ENCODE measurements at places on chromosomes 5 and 9. TPM values are rescaled to one million over a fixed set of nuclear protein-coding genes. Genes with fewer than 3 reads are reported as not detected.
A peak's percentile ranks its signal among the peaks of the same experiment; 100 is the strongest.

DNA sequence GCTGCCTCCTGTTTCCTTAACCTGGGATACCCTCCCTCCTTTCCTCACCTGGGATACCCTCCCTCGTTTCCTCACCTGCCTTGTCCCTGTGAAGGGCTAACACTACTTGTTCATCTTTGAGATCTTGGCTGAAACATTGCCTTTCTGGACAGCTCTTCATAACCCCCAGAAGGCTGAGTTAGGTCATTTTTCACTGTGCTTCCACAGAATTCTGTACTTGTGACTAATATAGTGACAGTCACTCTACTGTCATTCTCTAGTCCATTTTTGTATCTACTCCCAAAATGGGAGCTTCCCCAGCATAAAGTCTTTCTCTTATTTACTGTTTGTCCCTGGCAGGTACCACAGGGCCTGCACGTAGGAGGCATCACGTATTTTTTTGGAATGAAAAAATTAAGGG is 21.5 kb upstream of the DAB2 start:
- H3K27ac ChIP-seq: no peak overlapping the region
- H3K36me3 ChIP-seq: no peaks in the 10 kb centered on the region
- no peak overlapping the region for H3K4me3 ChIP-seq
- peaks cover 8% of the 10 kb centered on the region for H3K27me3 ChIP-seq
- no peaks in the 10 kb centered on the region for H3K4me1 ChIP-seq

DNA sequence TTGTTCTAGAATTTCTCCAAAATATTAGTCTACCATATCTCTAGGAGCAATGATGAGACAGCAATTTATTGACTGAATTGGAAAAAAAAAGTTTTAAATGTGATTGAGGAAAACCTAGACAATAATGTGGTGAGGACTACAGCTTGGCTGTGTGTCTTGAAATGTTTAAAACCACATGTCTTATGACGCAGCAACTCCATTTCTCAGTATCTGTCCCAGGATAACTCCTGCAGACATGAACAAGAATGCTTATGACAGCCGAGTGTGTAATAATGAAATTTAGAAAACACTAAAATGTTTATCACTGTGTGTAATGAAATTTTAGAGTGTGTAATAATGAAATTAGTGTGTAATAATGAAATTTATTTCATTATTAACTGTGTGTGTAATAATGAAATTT is 254.1 kb upstream of the DAPK1 start:
- H3K27ac ChIP-seq: no peak overlapping the region
- no peak for DNase-seq
- H3K4me3 ChIP-seq: no peak overlapping the region
- H3K4me1 ChIP-seq: no peaks in the 10 kb centered on the region
- no peaks in the 10 kb centered on the region for H3K27me3 ChIP-seq

Gene BTNL3
- polyA plus RNA-seq: not detected

DNA sequence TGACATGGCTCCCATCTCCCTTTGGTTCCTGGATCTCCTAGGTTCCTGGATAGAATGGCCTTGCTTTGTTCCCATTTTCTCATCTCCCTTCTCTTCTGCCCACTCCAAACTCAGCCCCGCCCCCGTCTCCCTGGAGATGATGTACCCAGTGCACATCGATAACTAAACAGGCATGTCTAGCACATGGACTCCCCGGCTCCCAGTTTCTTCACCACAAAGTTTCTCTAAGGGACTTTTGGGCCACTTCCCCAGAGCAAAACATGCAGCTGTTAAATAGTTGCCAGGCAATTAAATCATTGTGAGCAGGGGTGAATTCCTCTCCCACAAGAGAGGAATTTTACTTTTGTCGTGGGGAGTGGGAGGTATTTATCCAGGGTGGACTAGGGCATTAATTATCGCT is 259.0 kb downstream of the GADD45G start:
- H3K4me3 ChIP-seq: no peak overlapping the region
- no peak overlapping the region for H3K27ac ChIP-seq
- no peak for DNase-seq
- no peaks in the 10 kb centered on the region for H3K4me1 ChIP-seq
- H3K36me3 ChIP-seq: no peaks in the 10 kb centered on the region

- H3K36me3 ChIP-seq: peaks cover 7% of the 10 kb centered on the region
- peaks cover 27% of the 10 kb centered on the region for H3K4me1 ChIP-seq
- DNase-seq: no peak
- no peak overlapping the region for H3K4me3 ChIP-seq
These were observed 11.6 kb downstream of the NIPSNAP3B start for GRCh38 chr9:104775574-104775936.

DNA sequence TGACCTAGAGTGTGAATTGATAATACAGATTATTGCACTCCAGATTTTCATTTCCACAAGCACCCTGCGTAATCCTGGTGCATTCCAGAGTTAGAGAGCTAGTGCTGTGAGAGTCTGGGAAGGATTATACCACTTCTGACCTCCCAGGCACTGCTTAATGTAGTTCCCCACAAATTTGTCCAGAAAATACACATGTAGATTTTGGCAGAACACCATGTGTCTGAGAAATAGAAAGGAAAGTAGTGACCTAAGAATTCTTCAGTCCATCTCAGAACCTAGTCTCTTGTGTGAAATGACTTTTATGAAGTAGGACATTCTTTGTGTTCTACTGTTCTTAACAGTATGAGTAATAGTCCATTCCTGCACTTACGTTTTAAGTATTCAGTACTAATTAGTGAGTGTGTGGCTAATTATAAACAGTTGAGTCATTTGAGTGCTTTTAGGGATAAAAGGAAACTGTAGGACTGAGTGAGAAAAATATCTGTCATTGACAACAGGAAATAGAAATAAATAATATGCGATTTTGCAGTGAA is 27.8 kb upstream of the PTPDC1 start:
- H3K36me3 ChIP-seq: peaks cover 9% of the 10 kb centered on the region
- no peaks in the 10 kb centered on the region for H3K4me1 ChIP-seq
- no peak for DNase-seq
- no peak overlapping the region for H3K4me3 ChIP-seq
- no peak overlapping the region for H3K27ac ChIP-seq

GRCh38 chr9:77714077-77714549 is 66.0 kb upstream of the GNA14 start:
- no peak for DNase-seq
- no peak overlapping the region for H3K27ac ChIP-seq
- H3K27me3 ChIP-seq: no peaks in the 10 kb centered on the region
- H3K4me1 ChIP-seq: peaks cover 22% of the 10 kb centered on the region
- H3K4me3 ChIP-seq: no peak overlapping the region

DNA sequence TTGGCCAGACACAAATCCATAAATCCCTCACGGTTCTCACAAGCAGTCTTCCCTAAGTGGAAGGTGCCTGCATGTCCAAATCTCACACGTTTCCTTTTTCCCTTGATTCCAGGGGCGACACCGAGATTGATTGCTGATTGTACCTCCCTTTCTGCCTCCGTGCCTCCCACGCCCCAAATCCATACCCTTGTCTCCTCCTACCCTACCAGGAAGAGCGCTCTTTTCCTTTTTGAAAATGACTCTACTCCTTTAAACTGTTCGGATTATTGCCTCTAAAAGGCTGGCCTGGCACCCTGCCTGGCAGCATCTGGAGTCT is 4.5 kb downstream of the STC2 start:
- peaks cover 66% of the 10 kb centered on the region for H3K27me3 ChIP-seq
- H3K27ac ChIP-seq: no peak overlapping the region
- DNase-seq: no peak
- peaks cover 8% of the 10 kb centered on the region for H3K36me3 ChIP-seq
- no peak overlapping the region for H3K4me3 ChIP-seq

DNA sequence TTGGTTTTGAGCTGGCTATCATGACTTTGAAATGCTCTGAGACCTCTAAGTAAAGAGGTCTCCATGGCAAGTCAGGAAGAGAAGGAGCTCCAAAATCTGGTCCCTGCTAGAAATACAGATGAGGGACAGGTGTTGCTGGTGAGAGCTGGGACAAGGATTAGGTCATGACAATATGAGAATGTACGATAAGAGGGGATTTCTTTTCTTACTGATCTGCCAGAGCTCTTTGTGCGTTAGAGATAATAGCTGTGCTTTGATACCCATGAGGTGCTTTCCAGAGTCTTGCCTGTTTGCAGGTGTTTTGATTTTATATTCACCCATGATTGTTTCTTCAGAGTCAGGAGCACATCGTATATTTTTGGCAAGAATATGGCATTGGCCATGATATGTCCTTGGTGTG is 56.5 kb downstream of the ANKRD33B start:
- H3K4me1 ChIP-seq: peaks cover 32% of the 10 kb centered on the region
- H3K4me3 ChIP-seq: no peak overlapping the region
- H3K36me3 ChIP-seq: peaks cover 10% of the 10 kb centered on the region
- no peaks in the 10 kb centered on the region for H3K27me3 ChIP-seq

GRCh38 chr9:78357165-78357873 is 60.4 kb downstream of the PSAT1 start:
- no peak overlapping the region for H3K27ac ChIP-seq
- no peaks in the 10 kb centered on the region for H3K27me3 ChIP-seq
- no peak for DNase-seq
- no peaks in the 10 kb centered on the region for H3K4me1 ChIP-seq
- no peaks in the 10 kb centered on the region for H3K36me3 ChIP-seq
- H3K4me3 ChIP-seq: no peak overlapping the region

DNA sequence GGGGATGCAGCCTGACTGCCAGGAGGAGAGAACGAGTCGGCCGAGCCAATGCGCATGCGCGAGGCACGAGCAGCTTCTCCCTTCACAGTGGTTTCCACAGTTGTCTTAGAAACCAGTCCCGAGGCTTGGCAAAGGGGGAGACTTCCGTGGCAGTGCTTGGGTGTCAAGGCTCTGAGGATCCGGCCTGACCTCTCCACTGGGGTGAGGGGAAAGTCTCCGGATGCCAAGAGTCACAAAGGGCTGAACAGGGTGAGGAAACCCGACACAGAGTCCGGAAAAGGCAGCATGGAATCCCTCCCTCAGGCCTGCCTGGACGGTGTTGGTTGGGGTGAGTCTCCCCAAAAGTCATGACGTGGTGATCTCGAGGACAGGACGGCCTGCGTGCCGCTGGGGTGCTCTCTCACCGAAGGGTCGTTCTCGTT is 475.5 kb downstream of the SPATA31A7 start:
- no peaks in the 10 kb centered on the region for H3K4me1 ChIP-seq
- H3K27me3 ChIP-seq: no peaks in the 10 kb centered on the region
- no peak overlapping the region for H3K4me3 ChIP-seq

Gene WDR31
- not detected for polyA plus RNA-seq

DNA sequence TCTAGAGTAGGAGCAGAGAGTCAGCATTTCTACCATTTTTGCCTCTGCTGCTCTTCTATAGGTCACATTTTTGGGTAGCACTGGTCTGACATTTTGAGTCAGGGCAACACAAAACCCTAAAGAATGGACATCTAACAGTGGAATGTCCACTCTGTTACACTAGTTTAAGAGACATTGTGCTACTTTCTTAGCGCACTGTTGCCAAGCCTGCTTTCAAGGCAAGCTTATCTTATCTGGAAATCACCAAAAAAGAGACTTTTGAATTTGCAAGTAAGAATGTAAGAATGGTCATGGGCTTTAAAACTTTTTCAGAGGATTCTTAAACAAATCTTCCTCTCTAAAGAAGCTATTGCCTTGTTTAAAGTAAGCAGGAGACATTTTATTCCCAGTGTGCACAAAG is 73.0 kb upstream of the STARD4 start:
- H3K4me1 ChIP-seq: peaks cover 6% of the 10 kb centered on the region
- no peak overlapping the region for H3K27ac ChIP-seq
- DNase-seq: no peak
- no peaks in the 10 kb centered on the region for H3K36me3 ChIP-seq
- H3K27me3 ChIP-seq: peaks cover 12% of the 10 kb centered on the region
- H3K4me3 ChIP-seq: no peak overlapping the region

GRCh38 chr5:81631124-81631523 is 119.8 kb downstream of the SSBP2 start:
- peak overlapping the region; percentile 15 for H3K27ac ChIP-seq
- H3K36me3 ChIP-seq: peaks cover 20% of the 10 kb centered on the region
- peak overlapping the region; percentile 26 for H3K4me3 ChIP-seq
- H3K27me3 ChIP-seq: no peaks in the 10 kb centered on the region
- H3K4me1 ChIP-seq: peaks cover 8% of the 10 kb centered on the region

Gene STPG3
- polyA plus RNA-seq: not detected

Gene ATP10B
- polyA plus RNA-seq: not detected

Gene PRDM12
- not detected for polyA plus RNA-seq

Gene KIF24
- polyA plus RNA-seq: 0.07 TPM

DNA sequence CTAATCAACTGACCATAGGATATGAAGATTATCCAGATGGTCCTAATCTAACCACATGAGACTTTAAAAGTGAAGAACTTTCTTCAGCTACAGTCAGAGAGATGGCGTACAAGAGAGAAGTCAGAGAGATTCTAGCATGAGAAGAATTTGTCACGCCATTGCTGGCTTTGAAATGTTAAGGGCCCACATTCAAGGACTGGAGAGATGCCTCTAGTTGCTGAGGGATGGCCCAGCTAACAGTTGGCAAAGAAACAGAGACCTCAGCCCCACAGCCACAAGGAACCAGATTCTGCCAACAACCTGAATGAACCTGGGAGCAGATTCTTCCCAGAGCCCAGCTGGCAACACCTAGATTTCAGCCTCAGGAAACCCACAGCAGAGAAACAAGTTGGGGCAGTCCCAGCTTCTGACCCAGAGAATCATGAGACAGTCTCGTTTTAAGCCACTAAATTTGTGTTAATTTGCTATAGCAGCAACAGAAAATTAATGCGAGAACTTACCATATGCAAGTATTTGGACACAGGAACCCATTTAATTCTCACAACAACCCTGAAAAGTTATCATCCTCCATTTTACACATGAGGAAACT is 132.0 kb downstream of the MLLT3 start:
- no peak overlapping the region for H3K27ac ChIP-seq
- H3K4me3 ChIP-seq: no peak overlapping the region
- no peaks in the 10 kb centered on the region for H3K27me3 ChIP-seq
- H3K4me1 ChIP-seq: peaks cover 6% of the 10 kb centered on the region
- peaks cover 5% of the 10 kb centered on the region for H3K36me3 ChIP-seq
- DNase-seq: no peak

Gene NRARP
- not detected for polyA plus RNA-seq

- no peaks in the 10 kb centered on the region for H3K4me1 ChIP-seq
- H3K27me3 ChIP-seq: no peaks in the 10 kb centered on the region
- H3K27ac ChIP-seq: no peak overlapping the region
- DNase-seq: no peak
- H3K4me3 ChIP-seq: no peak overlapping the region
These were observed 917.6 kb downstream of the TLE4 start for GRCh38 chr9:80489329-80489728.

Gene HMCN2
- not detected for polyA plus RNA-seq

GRCh38 chr9:37412431-37413151 is 9.9 kb upstream of the GRHPR start:
- no peak for DNase-seq
- H3K27ac ChIP-seq: peak overlapping the region; percentile 95
- H3K4me3 ChIP-seq: no peak overlapping the region
- H3K36me3 ChIP-seq: peaks cover 6% of the 10 kb centered on the region
- no peaks in the 10 kb centered on the region for H3K27me3 ChIP-seq

Gene TERT
- polyA plus RNA-seq: not detected
